ENCODE measurements at places on chromosomes 13 and 19. TPM values are rescaled to one million over a fixed set of nuclear protein-coding genes. Genes with fewer than 3 reads are reported as not detected.
A peak's percentile ranks its signal among the peaks of the same experiment; 100 is the strongest.

- no peaks in the 10 kb centered on the region for H3K36me3 ChIP-seq
- H3K4me1 ChIP-seq: peaks cover 15% of the 10 kb centered on the region
- no peak for DNase-seq
Measured at GRCh38 chr13:43512221-43512620, 274.6 kb downstream of the ENOX1 start.

DNA sequence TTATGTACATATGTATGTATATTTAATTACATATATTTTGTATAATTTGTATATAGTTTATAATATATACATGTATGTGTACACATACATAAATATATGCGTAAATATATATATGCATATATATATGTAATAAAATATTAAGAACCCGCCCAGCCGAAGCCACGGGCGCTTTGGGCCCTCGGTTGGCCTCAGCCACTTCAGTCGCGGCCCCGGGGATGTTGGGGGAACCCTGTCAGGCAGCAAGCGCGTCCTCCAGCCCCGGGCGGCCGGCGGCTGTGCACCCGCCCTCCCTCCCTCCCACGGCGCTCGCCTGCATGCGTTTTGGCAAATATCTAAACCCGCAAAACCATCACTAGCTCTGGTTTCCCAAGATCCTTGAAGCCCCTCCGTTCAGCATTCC, 7.9 kb upstream of the ZNF606 start:
- H3K4me1 ChIP-seq: no peaks in the 10 kb centered on the region
- H3K4me3 ChIP-seq: no peak overlapping the region
- no peaks in the 10 kb centered on the region for H3K36me3 ChIP-seq
- H3K27me3 ChIP-seq: no peaks in the 10 kb centered on the region

PRTN3 gene
- total RNA-seq: not detected

ICAM1 gene
- 43.6 TPM for total RNA-seq

GRCh38 chr13:109844396-109844795, 58.0 kb upstream of the IRS2 start:
- H3K4me3 ChIP-seq: no peak overlapping the region
- no peak overlapping the region for H3K27ac ChIP-seq
- H3K36me3 ChIP-seq: no peaks in the 10 kb centered on the region

WTIP gene
- total RNA-seq: 89.3 TPM

DNA sequence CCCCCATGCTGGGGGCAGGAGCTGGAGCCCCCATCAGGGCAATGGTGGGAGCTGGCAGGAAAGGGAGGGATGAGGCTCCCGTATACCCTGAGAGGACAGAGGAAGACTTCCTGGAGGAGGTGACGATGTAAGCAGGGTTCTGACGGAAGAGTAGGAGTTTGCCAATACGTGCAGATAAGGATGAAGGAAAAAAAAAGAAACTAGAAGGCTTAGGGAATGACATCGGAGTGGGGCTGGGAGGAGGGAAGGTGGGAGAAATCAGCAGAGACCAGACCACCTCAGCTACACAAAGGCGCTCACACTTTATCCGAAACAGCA, 32.3 kb downstream of the ARHGEF18 start:
- no peak overlapping the region for H3K27ac ChIP-seq
- H3K4me1 ChIP-seq: no peaks in the 10 kb centered on the region
- no peaks in the 10 kb centered on the region for H3K36me3 ChIP-seq
- H3K4me3 ChIP-seq: no peak overlapping the region
- H3K27me3 ChIP-seq: no peaks in the 10 kb centered on the region

LILRB1 gene
- total RNA-seq: 21.3 TPM

- no peak overlapping the region for H3K4me3 ChIP-seq
- H3K36me3 ChIP-seq: no peaks in the 10 kb centered on the region
- H3K27me3 ChIP-seq: no peaks in the 10 kb centered on the region
- peaks cover 3% of the 10 kb centered on the region for H3K4me1 ChIP-seq
- no peak for DNase-seq
- H3K27ac ChIP-seq: peak overlapping the region; percentile 96
Measured at GRCh38 chr13:110251193-110251819, 55.7 kb downstream of the COL4A1 start.

DNA sequence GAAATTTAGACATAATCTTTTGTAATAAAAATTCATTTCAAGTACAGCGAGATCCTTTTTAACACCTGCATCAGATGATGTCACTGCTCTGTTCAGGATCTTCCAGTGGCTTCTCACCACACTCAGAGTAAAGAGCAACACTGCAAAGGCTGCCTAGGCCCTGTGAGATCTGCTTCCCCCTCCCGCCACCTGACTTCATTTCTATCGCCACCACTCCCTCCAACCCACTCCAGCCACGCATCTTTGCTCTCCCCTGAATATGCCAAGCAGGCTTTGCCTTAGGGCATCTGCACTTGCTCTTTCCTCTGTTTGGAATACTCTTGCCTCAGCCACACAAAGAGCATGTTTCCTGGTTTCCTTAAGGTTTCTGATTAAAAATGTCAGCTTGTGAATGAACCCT, 58.3 kb downstream of the MBNL2 start:
- DNase-seq: no peak
- peaks cover 7% of the 10 kb centered on the region for H3K4me1 ChIP-seq
- peak overlapping the region; percentile 79 for H3K27ac ChIP-seq
- H3K27me3 ChIP-seq: no peaks in the 10 kb centered on the region
- no peaks in the 10 kb centered on the region for H3K36me3 ChIP-seq

DNA sequence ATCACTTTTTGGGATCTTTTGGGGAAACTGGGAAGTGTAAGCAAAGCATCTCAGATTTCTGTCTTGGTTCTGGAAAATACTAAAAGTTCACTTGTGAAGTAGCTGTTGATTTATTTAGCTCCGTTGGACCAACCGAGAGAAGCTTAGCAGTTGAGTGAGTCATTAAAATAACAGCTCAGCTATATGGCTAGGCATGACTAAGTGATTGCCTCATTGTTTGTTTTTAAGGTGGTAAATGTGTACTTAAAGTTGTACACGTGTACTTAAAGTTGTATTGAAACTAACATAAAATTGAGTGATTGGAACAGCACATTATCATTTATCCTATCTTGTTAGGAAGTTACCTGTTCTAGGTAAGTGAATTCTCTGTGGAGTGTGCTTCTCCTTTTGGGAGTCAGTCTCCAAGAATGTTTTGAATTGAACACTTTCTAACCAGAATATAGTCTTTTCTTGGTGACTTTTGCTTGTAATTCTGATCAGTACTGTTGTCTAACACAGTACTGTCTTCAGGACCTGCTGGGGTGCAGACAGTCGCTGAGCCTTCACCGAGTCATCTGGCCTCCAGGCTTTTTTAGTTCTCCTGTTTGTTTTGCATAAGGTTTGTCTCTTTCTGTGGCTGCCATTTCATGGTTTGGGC, 2.9 kb upstream of the DCUN1D2 start:
- H3K27ac ChIP-seq: peak overlapping the region; percentile 37
- H3K4me1 ChIP-seq: no peaks in the 10 kb centered on the region
- DNase-seq: no peak
- H3K27me3 ChIP-seq: no peaks in the 10 kb centered on the region
- H3K4me3 ChIP-seq: no peak overlapping the region
- H3K36me3 ChIP-seq: peaks cover 6% of the 10 kb centered on the region

DNA sequence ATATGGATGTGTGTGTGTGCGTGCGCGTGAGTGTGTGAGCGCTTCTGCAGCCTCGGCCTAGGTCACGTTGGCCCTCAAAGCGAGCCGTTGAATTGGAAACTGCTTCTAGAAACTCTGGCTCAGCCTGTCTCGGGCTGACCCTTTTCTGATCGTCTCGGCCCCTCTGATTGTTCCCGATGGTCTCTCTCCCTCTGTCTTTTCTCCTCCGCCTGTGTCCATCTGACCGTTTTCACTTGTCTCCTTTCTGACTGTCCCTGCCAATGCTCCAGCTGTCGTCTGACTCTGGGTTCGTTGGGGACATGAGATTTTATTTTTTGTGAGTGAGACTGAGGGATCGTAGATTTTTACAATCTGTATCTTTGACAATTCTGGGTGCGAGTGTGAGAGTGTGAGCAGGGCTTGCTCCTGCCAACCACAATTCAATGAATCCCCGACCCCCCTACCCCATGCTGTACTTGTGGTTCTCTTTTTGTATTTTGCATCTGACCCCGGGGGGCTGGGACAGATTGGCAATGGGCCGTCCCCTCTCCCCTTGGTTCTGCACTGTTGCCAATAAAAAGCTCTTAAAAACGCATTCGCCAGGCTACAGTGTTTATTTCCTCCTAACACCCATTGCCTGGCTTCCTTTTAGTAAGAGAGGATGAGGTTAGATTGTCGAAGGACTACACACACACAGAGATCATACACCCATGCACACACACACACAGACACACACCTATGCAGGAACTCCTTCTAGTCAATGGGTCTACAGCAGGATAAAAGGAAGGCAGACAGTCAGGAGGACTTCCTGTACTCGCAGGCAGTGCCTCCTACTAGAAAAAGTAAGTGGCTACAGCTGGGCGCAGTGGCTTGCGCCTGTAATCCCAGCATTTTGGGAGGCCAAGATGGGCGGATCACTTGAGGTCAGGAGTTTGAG, 7.1 kb downstream of the FOSB start:
- no peak for DNase-seq
- no peaks in the 10 kb centered on the region for H3K4me1 ChIP-seq
- no peaks in the 10 kb centered on the region for H3K36me3 ChIP-seq
- no peaks in the 10 kb centered on the region for H3K27me3 ChIP-seq
- H3K4me3 ChIP-seq: no peak overlapping the region

GRCh38 chr19:20928371-20928770, 5.3 kb downstream of the ZNF85 start:
- H3K4me3 ChIP-seq: no peak overlapping the region
- H3K27ac ChIP-seq: no peak overlapping the region
- H3K36me3 ChIP-seq: no peaks in the 10 kb centered on the region
- H3K4me1 ChIP-seq: peaks cover 2% of the 10 kb centered on the region
- DNase-seq: no peak

DNA sequence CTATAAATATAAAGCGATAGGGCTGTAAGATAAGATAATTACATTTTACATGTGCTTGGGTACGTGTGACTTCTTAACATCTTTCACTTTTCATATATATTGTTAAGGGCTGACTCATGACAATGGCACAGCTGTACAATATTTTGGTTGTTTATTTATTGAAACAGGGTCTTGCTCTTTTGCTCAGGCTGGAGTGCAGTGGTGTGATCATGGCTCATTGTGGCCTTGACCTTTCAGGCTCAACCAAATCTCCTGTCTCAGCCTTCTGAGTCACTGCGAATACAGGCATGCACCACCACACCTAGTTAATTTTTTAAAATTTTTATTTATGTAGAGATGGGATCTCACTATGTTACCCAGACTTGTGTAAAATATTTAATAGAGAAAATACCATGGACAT, 2532.4 kb upstream of the PCDH20 start:
- no peak for DNase-seq
- H3K4me3 ChIP-seq: no peak overlapping the region
- H3K27ac ChIP-seq: no peak overlapping the region
- H3K4me1 ChIP-seq: no peaks in the 10 kb centered on the region
- H3K27me3 ChIP-seq: no peaks in the 10 kb centered on the region
